Chondrocyte (in vitro differentiated cells): ENCODE measurements at places on chromosomes 7 and 10.

DNA sequence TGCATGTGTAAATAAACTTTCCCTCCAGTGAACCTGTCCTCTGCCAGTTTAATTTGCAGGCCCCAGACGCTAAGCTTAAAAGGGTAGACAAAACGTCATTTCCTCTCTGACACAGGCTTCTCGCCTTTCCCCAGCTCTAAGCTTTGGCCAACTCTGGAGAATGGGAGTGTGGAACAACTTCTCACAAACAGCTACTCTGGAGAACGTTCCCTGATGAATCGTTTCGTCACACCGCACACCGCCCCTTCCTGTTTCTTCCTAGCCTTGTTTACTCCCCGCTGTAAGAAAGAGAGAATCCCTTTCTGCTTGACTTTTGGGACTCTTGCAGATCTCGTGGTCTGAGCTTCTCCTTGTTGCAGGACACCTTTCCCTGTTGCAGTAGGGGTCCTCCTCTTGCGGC is 564.2 kb downstream of the TCERG1L start:
- peak; percentile 17 for DNase-seq

DNA sequence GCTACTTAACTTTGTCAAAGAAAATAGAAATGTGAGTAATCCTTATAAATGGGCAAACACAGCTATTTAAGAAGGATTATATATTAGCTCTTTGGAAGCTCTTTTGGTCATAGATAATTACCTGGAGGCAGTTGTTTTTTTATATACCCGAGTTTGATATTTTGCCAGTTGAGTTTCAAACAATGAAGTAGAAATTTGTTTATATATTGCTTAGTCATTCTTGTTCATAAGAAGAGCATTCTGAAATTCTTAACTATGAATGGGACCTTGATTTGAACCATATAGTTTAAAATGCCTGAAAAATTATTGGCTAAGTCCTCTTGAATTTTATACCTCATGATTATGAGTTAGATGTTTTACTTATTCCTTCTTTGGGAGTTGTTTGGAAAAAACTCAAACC is 36.4 kb downstream of the MINPP1 start:
- no peak for DNase-seq

GRCh38 chr10:24360282-24361127 is 151.6 kb downstream of the KIAA1217 start:
- DNase-seq, result no peak

GRCh38 chr7:148626828-148627227 is 36.3 kb downstream of the C7orf33 start:
- DNase-seq, result no peak

DNA sequence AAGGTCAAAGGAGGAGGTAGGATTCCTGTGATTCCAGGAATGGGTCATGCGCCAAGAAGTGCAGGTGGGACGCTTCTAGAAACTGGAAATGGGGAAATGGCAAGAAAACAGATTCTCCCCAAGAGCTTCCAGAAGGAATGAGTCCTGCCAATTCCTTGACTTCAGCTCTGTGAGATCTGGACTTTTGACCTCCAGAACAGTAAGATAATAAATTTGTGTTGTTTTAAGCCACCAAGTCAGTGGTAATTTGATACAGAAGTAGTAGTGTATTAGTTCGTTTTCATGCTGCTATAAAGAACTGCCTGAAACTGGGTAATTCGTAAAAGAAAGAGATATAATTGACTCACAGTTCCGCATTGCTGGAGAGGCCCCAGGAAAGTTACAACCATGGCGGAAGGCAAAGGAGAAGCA is 178.6 kb upstream of the GALNT17 start:
- no peak for DNase-seq

DNA sequence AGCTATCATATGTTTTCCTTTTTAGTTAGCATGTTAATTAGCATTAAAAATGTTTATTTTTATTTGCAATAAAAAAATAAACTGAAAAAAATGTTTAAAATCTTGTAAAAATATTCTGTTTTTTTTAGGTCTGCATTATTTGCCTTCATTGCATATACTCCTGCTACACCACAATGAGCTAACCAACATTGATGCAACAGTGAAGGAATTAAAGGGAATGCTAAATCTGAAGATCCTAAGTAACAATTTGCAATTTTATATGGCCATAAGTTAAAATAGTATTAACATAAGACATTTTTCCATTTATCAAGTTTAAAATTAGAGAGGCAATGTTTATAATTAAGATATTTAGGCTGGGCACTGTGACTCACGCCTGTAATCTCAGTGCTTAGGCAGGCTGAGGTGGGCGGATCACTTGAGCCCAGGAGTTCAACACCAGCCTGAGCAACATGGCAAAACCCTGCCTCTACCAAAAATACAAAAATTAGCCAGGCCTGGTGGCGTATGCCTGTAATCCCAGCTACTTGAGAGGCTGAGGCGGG is 32.2 kb downstream of the LRRC72 start:
- DNase-seq, result no peak

DNA sequence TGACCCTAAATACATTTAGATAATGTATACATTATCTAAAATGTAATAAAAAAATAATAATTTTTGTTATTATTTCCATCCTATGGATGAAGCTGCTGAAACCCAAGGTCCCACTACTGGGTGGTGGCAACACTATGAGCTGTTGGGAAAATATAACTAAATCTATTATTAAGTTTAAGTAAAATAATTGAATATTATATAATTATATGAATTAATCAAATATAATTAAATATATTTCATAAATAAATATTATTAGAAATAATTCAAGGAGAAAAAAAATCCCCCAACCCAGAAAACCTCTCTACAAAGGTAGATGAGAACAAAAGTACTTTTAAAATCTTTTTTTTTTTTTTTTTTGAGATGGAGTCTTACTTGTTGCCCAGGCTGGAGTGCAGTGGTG is 7.9 kb downstream of the PRSS58 start:
- no peak for DNase-seq

DNA sequence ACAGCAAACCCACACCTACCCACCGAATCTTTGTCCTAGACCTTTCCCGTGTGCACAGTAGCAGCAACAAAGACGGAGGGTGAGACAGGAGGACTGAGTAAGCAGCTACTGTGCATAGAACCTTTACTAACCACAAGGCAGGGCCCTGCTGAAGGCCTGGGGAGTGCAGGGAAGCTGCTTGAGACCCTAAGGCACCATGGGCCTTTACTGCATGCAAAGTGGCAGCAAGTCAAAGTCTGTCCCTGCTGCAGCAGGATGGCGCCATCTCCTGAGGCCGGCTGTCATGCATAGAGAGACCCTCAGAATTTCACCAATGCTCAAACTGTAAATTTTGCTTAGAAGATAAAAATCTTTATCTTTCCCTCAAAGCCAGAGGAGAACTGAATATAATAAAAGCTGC is 610.5 kb downstream of the ACTR3B start:
- no peak for DNase-seq

- DNase-seq, result no peak
Measured at GRCh38 chr7:80935991-80936780, 17.3 kb upstream of the SEMA3C start.

DNA sequence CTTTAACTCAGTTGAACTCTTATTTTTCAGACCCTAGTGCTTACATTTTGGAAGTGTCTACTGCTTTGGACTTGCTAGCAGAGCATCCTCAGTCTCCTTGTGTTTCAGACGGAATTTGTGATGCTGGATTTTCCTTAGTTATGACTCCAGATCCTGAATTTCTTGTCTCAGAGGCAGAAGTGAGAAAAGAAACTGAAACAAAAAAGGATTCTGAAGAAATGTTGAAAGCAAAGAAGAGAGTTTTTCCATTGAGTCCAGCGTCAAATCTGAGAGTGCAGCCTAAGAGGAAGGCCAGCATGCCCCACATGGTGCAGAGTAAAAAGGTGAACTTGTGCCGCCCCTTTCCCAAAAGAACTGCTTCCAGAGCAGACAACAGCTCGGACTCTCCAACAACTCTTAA is 46.1 kb downstream of the TASOR2 start:
- DNase-seq, result no peak

GRCh38 chr10:6514844-6515780 is 65.0 kb downstream of the PRKCQ start:
- DNase-seq, result no peak

GRCh38 chr7:157273208-157274093 is 63.4 kb upstream of the DNAJB6 start:
- peak; percentile 90 for DNase-seq

- DNase-seq, result no peak
Measured at GRCh38 chr10:61016630-61017029, 72.6 kb upstream of the RHOBTB1 start.

DNA sequence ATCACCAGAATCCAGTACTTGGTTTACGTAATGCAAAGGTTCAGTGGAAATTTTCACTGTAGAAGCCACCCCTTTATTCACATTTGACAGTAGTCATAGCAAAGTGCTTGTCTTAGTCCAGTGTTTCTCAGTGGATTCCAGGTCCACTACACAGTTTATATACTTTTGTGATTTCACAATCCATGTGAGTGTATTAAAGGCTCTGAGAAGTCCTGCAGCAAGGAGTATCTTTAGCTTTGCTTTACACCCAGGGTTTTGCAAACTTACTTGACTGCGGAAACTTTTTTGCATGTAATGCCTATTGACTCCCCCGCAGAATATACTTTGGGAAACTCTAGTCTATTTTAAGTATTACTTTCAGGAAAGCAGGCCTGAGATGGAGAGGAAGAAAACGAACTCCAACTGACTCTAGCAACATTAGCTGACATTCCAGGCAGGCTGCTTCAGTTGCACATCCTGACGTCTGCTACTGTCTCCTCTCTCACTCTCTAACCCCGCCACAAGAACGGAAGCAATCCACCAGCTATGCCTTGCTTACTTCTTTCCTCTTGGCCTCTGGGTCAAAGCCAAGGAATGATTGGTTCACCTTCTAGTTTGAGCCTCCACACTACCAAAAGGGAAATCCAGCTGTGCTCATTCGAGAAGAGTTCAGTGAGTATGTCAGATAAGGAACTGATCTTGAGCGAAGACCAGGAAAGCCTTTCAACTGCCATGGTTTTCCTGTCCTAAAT is 6.2 kb downstream of the PLXNA4 start:
- DNase-seq, result no peak

DNA sequence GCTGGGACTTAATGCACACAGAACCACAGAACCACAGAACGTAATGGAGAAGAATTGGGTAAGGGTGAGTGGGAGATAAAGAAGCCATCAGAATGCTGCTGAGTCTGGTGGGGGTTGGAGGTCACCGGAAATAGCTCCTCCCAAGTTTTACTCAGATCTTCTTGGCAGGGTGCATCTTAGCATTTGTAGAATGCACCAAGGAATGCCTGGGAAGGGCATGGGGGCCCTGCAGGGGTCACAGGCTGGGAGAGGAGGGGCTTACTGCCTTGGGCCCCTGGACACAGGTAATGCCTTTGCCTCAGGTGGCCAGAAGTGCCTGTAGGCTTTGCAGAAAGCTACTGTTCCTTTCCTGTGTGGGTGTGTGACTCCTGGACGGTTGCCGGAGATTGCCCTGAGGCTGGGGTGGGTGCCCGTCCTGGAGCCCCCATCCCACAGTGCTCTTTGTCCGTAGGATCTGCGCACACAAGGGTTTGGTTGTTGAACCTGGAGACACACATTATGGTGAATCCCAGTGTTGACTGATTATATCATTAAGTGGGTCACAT is 55.1 kb downstream of the MGMT start:
- no peak for DNase-seq

- DNase-seq, result no peak
Measured at GRCh38 chr10:125232841-125233240, 72.5 kb upstream of the CTBP2 start.

DNA sequence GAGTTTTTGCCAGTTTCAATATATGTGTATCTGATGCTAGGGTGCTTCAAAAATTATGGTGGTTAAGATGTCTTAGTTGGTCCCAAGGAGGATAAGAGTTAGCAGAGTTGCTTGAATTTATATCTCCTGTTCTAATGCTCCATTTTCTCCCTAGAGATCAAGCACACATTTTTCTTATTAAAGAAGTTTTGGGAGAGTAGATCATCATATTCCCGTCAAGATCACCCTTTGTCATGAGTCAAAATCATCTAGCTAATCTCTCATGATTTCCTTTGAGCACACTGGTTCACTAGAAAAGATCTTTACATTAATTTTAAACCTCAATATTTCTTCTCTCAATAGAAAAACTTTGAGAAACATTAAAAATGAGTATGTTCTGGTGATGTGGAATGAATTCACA is 429.9 kb upstream of the SEMA3A start:
- no peak for DNase-seq

DNA sequence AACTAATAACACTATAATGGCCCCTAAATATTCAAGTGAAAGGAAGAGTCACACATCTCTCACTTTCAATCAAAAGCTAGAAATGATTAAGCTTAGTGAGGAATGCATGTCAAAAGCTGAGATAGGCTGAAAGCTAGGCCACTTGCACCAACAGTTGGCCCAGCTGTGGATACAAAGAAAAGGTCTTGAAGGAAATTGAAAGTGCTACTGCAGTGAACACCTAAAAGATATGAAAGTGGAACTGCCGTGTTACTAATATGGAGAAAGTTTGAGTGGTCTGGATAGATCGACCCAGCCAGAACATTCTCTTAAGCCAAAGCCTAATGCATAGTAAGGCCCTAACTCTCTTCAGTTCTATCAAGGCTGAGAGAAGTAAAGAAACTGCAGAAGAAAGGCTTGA is 12.1 kb upstream of the SNX13 start:
- no peak for DNase-seq

DNA sequence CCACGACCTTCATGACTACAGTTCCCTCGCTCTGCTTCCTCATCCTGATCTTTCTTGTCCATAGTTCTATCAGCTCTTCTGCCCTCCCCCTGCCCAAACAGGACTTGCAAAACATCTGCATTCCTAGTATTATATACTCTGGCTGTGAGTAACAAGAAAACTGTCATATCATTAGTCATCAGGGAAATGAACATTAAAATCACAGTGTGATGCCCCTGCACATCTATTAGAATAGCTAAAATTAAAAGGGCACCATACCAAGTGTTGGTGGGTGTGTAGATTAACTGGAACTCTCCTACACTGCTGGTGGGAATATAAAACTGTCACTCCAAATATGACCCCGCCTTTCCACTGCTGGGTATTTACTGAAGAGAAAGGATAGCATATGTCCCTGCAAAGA is 141.8 kb downstream of the C7orf25 start:
- no peak for DNase-seq

- DNase-seq, result no peak
Measured at GRCh38 chr7:47248797-47249196, 333.1 kb downstream of the TNS3 start.

GRCh38 chr10:103111031-103111917 is 81.8 kb downstream of the NT5C2 start:
- no peak for DNase-seq

- DNase-seq, result no peak
Measured at GRCh38 chr7:142873281-142873784, 12.2 kb downstream of the TRPV6 start.

- DNase-seq, result no peak
Measured at GRCh38 chr10:49666685-49667084, 12.8 kb upstream of the C10orf53 start.

DNA sequence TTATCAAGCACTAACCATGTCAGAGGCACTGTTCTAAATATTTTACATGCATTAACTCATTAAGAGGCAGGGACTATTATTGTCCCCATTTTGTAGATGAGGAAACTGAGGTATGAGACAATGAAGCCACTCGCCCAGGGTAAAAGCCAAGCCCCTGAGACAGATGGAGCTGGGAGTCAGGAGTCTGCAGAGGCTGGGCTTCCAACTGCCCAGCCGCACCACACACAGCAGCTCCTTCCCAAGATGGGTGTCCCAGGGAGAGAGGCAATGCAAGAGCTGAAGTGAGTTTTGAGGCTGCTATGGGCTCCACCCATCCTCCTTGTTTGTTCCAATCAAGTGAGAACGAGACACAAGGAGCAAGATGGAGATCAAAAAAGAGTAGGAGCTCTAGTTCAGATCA is 244.2 kb downstream of the KCNMA1 start:
- no peak for DNase-seq
